ENCODE measurements at places on chromosomes 5 and 9. TPM values are rescaled to one million over a fixed set of nuclear protein-coding genes. Genes with fewer than 3 reads are reported as not detected.

GRCh38 chr9:128762671-128763449, 8.9 kb downstream of the ZER1 start:
- no peak for DNase-seq

Gene KIF27
- 4.4 TPM for total RNA-seq

Gene N4BP3
- 2.3 TPM for total RNA-seq

Gene CATSPER3
- not detected for total RNA-seq
